HEK293T (cell line): ENCODE measurements at places on chromosomes 4 and X.

DNA sequence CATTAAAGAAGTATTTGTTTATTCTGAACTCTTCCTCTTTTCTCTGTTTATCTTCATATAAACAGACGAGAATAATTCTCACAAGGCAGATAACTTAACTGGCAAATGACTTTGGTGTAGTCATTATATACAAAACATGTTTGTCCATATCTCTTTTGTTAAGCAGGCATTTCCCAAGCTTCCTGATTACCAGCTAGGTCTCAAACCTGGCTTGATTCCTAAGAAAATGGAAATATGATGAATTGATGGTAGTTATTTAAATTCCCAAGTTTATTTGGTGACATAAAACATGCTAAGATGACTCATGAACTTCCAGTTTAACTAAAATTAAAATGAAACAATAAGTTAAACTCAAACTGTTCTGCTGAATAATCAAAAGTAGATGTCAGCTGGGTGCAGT lies 96.8 kb downstream of the ARSJ start:
- no peak for DNase-seq

GRCh38 chrX:106707771-106708454 lies 18.6 kb upstream of the RNF128 start:
- no peak for DNase-seq

DNA sequence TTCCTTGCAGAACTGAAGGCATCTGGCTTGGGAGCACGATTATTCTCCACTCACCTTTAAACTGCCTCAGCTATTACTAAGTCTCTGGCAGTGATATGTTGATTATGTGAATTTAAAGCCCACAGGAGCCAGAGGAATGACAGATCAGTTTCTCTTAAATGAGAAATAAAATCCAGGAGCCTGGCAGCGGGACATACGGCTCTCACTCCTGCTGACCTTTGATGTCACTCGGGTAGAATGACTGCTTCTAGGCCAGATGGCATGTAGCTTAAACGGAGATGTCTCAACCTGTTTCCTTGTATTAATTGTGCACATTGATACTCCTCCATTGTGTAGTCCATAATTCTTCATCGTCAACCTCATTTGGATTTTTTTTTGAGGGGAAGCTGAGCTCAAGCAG lies 4.0 kb upstream of the CBLL2 start:
- no peak for DNase-seq

GRCh38 chr4:44210750-44211149 lies 237.9 kb downstream of the KCTD8 start:
- DNase-seq = no peak

GRCh38 chr4:150574678-150575077 lies 7.3 kb upstream of the MAB21L2 start:
- DNase-seq = no peak

GRCh38 chr4:25484243-25484721 lies 107.2 kb downstream of the ANAPC4 start:
- DNase-seq = no peak

- no peak for DNase-seq
These were observed 89.9 kb downstream of the PTPN13 start for GRCh38 chr4:86683983-86684382.

DNA sequence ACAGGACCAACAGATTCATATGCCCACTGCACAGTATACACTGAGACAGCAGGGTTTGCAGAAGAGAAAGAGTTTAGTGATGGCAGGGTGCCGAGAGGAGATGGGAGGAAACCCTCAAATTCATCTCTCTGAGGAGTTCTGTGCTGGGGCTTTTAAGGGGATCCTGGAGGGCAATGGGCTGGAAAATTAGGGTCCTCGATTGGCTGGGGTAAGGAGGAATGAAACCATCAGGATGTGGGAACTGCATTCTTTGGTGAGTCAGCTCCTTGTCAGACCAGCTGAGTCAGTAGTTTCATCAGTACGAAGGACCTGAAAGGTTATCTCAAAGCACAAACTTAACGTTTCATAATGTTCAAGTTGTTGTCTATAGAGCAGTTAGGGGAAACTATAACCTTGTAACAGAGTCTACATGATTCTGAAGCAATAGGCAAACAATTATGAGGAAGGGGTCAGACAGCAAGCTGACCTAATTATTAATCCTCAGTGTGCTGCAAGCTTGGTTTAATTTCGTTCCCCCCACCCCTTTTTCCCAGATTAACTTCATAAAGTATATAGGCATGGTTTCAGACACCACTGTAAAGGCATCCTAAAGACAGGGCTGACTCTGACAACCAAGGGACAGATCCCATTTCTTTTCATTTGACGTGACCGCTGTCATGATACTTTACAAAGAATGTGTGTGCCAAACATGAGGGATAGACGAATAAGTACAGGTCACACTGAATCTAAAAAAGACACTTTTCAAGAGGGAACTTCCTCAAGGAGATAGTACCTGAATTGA lies 1.5 kb upstream of the MSMO1 start:
- DNase-seq = no peak

DNA sequence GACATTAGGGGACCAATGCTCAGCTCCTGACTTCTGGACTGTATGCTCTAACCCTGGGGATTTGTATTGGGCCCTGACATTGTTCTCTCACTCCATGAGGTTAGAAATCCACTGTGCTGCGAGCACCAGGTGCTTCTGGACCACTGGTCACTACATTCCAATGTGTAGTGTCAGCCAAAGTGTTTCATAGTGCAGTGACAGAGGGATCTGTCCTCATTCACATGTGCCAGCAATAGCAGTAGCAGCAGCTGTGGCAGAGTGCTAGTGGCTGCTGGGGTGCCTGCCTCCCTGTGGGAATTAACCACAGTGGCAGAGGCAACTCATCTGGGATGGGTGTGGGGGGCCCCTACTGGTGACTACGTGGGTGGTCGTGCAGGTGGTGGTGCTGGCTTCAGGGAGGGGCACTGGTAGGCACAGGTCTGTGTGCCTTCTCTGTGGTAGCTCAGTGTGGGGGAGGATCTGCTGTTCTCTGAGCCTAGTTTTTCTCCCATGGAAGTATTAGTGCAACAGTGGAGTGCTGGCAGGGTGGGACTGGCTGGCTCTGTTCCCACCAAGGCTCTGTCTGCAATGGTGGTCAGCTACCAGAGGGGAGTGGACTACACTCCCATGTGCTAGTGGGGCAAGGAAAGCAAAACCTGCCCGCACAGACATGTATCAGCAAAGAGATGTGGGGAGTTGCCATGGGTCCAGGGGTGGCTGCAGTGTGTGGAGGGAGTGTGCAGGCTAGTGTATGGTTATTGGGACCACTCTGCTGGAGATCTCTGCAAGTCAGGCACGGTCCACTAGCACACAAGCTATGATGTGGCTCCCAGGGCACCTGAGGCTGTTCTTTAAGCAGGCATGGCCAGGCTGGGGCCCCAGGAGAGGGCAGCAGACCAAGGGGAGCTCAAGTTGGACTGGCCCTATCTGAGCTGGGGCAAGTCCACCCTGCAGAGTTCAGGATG lies 78.5 kb downstream of the SCLT1 start:
- no peak for DNase-seq

GRCh38 chr4:165931741-165932140 lies 58.7 kb downstream of the TLL1 start:
- DNase-seq = no peak

- no peak for DNase-seq
These were observed 37.0 kb downstream of the SH2D1A start for GRCh38 chrX:124383354-124383753.

GRCh38 chr4:183318656-183319055 lies 1.4 kb downstream of the CLDN22 start:
- no peak for DNase-seq

DNA sequence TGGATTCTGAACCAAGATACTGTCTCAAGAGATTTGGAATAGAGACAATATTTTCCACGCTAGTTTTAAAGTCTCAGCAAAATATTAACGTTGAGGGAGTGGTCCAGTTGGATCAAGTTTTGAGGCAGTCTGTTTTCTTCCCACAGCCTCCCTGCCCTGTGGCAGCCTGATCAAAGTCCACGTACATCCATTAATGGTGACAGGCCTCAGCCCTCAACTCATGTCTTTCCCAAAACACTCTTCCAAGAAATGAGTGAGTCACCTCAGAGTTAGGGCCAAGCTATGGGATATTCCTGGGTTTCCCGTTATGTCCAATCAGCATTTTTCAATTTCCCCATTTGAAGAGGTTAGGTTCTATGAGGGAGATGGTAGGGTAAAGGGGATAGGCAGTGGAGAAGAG lies 28.5 kb downstream of the EGFL6 start:
- DNase-seq = no peak

DNA sequence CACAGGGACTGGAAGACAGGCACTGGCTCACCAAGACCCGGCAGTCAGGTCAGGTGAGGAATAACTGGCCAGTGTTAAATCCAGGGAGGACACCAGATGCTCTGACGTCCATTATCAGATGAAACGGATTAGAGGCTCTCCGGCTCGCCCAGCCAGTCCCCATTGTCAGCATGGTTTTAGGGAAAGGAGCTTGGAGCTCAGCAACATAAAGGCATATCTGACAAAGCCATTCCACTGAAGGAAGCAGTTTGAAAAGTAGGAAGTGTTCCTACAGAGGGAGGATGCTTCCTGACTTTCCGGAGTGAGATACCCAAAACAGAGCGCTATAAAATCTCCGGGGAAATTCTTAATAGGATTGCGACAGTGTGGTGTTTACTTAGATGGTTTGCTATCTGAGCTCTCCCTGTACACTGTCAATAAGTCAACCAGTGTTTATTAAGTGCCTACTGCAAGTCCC lies 14.8 kb downstream of the NDNF start:
- no peak for DNase-seq

DNA sequence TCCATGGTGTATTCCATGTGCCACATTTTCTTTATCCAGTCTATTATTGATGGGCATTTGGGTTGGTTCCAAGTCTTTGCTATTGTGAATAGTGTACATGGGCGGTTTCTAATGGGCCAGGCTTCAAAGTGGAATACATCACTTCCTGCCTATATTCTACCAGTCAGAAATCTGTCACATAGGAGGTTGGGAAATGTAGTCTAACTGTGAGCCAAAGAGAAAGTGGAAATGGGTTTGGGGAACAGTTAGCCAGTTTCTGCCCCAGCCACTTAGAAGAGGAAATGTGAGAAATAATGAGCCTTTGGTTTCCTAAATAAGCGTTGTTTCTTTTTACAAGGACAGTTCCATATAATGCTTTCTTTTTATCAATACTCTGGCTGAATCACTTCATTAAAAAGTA lies 85.1 kb upstream of the AP1S2 start:
- no peak for DNase-seq

- no peak for DNase-seq
These were observed 827.9 kb downstream of the PCDH7 start for GRCh38 chr4:31548021-31548420.

DNA sequence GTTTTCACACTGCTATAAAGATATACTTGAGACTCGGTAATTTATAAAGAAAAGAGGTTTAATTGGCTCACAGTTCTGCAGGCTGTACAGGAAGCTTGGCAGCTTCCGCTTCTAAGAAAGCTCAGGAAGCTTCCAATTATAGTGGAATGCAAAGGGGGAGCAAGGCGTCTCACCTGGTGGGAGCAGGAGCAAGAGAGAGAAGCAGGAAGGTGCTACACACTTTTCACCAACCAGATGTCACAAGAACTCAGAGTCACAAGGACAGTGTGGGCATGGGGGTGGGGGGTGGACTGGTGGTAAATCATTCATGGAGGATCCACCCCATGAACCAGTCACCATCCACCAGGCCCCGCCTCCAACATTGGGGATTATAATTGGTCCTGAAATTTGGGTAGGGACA lies 22.8 kb downstream of the HMGB2 start:
- no peak for DNase-seq

DNA sequence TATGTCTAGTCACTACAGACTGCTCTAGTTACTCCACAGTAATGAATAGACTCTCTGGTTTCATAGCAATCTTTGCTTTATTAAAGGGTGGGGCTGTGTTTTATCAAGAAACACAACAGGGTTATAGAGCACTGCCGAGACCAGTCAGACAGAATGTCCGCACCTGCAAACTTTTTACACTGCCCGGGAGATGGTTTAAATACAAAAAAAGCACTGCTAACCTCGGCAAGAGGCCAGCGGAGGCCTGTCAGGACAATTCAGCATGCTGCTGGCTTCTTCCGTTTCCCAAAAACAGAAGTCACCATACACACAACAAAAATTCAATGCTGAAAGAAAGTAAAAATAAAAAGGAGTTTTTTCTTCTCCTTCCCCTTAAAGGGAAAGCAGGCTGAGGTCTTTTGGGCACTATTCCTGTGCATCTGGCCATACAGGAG lies 67.4 kb downstream of the IRF2 start:
- DNase-seq = no peak

- DNase-seq = no peak
These were observed 11.6 kb upstream of the GDPD2 start for GRCh38 chrX:70411475-70411874.

- no peak for DNase-seq
These were observed 158.1 kb upstream of the USP38 start for GRCh38 chr4:143026459-143027170.

- no peak for DNase-seq
These were observed 217.5 kb upstream of the GYPA start for GRCh38 chr4:144357975-144358374.

- DNase-seq = no peak
These were observed 59.8 kb upstream of the COX18 start for GRCh38 chr4:73129319-73129718.

- no peak for DNase-seq
These were observed 137.4 kb downstream of the BMP15 start for GRCh38 chrX:51047950-51048349.
